Astrocyte of the spinal cord (primary cell): ENCODE measurements at places on chromosomes 12 and 14.

GRCh38 chr14:60164712-60165546, at the start of gene DHRS7:
TSS of gene DHRS7 (minus strand) at chr14:60165398. CDS start at chr14:60165309, 89 bp downstream.
- peak; percentile 72 for DNase-seq

GRCh38 chr14:72810201-72810600, 83.7 kb downstream of the DPF3 start:
- DNase-seq = no peak

GRCh38 chr12:118429688-118430383, 53.5 kb downstream of the SUDS3 start:
- no peak for DNase-seq

DNA sequence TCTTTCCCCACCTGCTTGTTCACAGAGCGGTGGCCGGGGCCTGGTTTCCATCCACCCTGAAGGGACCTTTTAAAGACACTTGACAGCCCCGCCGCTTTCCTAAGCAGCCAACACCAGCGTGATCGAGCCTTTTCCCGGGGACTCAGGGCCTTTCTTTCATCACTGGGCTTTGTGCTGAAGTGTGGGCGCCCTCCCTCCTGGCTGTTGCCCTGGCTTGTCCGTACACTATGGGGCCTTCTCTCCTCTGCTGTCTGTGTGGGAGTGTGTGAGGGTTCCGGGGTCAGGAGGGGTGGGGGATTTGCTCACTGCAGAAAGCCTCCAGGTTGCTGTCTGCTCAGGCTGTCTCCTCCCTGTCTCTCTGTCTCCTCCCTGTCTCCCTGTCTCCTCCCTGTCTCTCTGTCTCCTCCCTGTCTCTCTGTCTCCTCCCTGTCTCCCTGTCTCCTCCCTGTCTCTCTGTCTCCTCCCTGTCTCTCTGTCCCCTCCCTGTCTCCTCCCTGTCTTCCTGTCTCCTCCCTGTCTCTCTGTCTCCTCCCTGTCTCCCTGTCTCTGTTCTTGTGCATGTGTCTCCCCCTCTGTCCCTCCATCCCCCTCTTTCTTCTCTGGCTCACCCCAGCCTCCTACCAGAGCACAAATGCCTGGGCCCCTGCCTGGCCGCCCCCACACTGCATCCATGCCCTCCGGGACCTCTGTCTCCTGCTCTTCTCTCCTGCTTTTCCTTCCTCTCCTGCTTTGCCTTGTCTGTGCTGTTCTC, 64.7 kb downstream of the CCDC92 start:
- DNase-seq = no peak

DNA sequence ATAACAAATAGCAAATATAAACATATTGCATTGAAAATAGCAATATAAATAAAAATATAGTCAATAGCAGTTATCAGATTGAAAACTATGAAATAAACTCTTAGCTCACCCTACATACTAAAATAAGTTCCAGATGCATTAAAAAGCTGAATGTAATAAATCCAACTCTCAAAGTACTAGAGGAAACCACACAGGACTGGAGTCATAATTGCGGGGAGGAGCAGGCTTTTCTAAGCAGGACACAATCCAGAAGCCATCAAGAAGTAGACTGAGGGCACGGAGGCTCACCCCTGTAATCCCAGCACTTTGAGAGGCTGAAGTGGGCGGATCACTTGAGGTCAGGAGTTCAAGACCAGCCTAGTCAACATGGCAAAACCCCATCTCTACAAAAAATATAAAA, 22.2 kb downstream of the GSC start:
- no peak for DNase-seq

DNA sequence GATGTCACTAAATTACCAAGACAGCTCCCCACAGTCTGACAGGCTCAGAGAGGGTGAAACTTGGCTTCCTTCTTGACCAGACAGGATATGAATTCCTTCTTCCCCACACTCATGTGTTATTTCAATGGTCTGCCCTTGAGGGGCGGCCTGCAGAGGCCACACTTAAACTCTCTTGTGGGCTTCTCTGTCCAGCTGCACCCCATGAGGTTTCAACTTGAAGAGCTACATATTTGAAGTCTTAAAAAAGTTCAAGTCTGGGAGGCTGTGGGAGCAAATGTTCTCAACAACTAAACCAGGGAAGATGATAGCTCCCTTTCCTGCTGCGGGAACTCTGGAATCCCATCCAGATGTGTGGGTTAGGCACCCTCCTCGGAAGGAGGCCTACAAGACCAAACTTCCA, 98.3 kb downstream of the TTC7B start:
- DNase-seq = peak; percentile 90

- no peak for DNase-seq
Measured at GRCh38 chr12:108530161-108530560, 15.1 kb downstream of the FICD start.

DNA sequence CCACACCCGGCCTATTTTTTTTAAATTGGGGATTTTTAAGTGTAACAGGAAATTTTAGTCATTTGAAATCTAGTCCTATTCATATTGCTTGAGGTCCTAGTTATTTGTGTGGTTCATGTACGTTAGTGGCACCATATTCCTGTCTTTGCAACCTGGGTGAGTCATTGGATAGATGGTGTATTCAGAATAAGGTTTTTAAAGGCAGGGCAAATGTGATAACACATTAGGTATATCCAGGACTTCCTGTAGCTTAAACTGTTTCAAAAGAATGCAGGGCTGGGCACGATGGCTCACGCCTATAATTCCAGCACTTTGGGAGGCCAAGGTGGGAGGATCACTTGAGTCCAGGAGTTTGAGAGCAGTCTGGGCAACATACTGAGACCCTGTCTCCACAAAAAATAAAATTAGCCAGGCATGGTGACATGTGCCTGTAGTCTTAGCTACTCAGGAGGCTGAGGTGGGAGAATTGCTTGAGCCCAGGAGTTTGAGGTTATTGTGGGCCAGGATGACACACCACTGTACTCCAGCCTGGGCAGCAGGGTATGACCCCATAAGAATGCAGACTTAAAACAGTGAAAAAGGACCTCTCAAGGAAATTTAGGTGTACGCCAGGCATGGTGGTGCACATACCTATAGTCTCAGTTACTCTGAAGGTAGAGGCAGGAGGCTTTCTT, 8.1 kb downstream of the ATP6V0A2 start:
- DNase-seq = no peak

GRCh38 chr12:31682136-31682962, 22.9 kb downstream of the ETFBKMT start:
- peak; percentile 86 for DNase-seq

DNA sequence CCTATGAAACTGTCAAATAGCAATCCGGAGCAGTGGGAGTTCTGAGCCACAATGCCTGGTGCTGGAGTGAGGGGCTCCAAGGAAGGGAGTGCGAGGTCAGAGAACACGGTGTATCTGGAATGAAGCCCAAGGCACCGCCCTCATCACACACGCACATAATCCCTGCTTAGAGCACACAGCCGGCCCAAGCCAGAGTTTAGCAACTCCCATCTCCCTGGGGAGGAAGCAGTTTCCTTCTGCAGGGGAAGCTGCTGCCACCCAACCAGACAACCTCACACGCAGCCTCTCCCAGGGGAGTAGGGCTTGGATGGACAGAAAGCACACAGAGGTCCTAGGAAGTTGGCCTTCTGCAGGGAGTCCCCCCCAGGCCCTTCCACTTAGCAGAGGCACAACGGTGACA, 31.3 kb downstream of the ACTN1 start:
- no peak for DNase-seq

- DNase-seq = no peak
Measured at GRCh38 chr12:57476993-57477709, 2.5 kb downstream of the ARHGAP9 start.

- no peak for DNase-seq
Measured at GRCh38 chr12:47053961-47054360, 25.5 kb upstream of the PCED1B start.

DNA sequence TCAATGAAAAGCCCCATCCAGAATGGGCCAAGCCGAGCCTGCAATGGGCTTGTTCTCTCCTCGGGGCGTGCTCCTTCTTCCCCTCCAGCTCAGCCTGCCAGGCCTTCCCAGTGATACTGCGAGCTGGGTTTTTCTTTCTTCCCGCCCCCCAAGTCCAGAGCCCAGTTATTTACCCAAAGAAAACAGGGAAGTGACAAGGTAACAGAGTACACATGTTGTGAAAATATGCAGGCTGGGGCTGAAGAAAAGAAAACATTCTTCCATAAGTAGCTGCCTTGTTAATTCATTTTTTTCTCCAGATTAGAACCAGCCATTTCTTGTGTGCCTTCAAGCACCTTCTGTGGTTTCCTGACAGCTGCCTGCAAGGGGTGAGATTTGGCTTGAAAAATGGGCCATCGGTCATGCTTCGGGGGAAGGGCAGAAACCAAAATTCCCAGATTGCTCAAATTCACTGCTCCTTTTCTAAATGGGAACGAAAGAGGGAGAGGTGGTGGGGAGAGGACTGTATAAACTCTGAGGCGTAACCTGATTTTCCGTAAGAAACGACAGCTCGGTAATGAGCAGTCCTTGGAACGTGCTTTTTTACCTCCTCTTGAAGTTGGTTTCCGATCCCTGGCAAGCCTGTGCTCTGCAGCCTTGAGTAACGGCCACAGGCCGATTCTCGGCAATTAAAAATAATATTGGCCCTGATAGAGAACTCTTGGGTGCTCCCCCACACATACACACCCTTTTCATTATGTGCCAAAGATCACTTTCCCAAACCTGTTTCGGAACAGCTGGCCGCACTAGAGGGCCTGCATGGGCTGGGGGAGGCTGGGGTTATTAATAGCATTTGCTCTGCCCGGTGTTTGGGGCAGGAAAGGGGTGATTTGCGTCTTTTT, 229.4 kb downstream of the ZFP36L1 start:
- no peak for DNase-seq

GRCh38 chr12:26028953-26029735, 70.7 kb downstream of the RASSF8 start:
- DNase-seq = peak; percentile 72
